ENCODE measurements at places on chromosomes 6 and 20.

- no peak for DNase-seq
These were observed 134.9 kb downstream of the ISM1 start for GRCh38 chr20:13355941-13356486.

GRCh38 chr6:3237761-3238662 lies 10.6 kb upstream of the TUBB2B start:
- DNase-seq, result no peak

DNA sequence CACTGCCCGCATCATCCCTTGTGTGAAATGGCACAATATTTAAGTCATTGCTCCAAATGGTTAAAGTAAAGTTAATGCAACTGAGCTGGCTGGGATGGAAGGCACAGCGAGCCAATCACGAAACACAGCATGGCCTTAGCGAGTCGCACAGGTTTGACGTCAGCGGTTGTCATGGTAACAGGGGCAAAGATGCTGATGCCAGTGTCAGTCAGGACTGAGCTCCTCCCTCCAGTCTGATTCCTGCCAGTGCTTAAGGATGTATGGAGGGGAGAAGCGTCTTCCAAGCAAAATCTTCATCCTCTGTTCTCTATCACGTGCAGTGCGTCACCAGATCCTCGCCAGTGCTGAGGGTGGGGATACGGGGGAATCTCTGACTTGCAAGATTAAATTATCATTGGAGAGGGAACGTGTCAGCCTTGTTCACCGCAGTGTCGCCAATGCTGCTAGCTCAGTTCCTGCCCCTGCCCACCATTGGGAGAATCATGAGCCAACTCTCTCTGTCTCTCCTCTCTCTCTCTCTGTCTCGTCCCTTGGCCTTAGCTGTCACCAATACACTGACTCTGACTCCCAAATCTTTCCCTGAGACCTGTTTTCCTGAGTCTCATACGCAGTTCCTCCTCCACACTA lies 24.5 kb downstream of the TSPYL4 start:
- peak; percentile 91 for DNase-seq

GRCh38 chr20:52621401-52621800 lies 350.8 kb upstream of the TSHZ2 start:
- no peak for DNase-seq

DNA sequence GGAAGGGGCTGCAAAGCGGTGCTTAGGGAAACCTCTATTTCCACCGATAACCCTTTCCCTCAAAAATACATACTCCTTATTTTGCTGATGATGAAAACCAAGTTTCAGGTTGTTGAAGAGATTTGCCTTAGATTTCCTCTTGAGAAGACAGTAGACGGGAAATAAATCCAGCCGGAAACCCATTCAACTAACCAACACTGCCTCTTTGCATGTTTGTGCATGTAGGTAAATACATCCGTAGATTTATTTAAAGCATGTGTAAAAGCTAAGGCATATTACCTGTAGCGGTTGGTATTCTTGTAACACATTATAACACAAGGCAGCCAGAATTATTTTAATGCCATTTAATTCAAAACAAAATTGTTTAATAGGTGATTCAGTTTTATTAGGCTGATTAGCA lies 136.3 kb upstream of the SLC22A23 start:
- DNase-seq, result no peak

- DNase-seq, result no peak
These were observed 52.8 kb downstream of the TBC1D7 start for GRCh38 chr6:13275435-13275989.

- DNase-seq, result peak; percentile 29
These were observed 112.4 kb downstream of the TIAM2 start for GRCh38 chr6:155107432-155108069.

DNA sequence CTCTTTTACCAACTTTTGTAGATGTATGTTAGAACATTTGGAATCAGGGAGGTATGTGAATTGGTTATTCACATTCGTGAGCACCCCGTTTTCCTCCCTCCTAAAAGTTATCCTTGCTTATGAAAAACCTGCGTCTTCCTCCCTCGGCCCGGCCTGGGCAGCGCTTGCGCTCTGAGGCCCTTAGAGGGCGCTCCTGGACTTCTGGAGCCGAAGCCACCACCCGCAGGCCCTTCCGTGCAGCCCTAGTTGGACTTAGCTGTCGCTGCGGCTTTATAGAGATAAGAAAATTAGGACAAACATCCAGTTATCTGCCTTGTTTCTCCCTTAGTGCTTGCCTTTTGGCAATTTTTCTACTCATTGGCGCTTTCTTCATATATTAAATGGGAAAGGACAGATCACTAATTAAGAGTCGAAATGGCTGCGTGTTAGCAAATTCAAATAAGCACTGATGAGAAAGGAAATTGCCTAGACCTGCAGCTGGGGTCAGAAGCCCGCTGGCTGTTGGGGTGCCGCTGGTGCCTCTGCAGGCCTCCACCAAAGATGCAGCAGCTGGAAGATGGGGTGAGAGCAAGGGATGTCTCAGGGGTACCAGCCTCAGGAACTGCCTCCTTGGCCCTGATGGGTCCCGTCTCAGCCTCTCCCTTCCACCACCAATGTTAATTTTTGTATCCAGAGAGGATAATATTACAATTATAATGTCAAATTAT lies 5.2 kb downstream of the FNDC1 start:
- peak; percentile 88 for DNase-seq

DNA sequence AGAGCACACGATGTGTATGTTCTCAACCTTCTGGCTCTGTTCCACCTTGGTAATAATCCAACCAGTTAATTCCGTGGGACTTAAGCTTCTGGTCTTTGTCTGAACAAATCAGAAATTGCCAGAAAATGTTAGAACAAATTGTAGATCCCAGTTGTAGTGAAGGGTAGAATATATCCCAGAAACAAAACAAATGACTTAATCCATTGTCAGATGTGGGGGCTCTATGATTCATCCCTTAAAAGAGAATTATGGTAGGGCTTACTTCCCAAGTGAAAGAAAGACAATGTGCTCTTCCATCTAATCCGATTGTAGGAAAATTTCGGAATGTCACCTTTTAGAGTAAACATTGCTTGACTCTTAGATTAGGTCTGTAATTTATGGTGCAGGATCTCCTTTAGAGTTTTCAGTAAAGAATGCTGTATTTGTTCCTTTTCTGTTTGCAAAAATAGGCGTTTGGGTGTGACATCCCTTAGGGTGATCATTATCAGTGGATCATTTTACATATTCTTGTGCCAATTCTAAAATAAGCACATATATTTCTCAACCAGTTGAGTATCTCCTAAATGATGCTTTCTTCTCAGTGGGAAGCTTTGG lies 234.5 kb upstream of the ZNF217 start:
- no peak for DNase-seq

GRCh38 chr6:136566007-136566487 lies 15.8 kb upstream of the MAP7 start:
- DNase-seq, result no peak

- DNase-seq, result no peak
These were observed 1316.0 kb upstream of the GJE1 start for GRCh38 chr6:140816681-140817080.

- no peak for DNase-seq
These were observed 11.3 kb upstream of the RBM24 start for GRCh38 chr6:17269840-17270239.

DNA sequence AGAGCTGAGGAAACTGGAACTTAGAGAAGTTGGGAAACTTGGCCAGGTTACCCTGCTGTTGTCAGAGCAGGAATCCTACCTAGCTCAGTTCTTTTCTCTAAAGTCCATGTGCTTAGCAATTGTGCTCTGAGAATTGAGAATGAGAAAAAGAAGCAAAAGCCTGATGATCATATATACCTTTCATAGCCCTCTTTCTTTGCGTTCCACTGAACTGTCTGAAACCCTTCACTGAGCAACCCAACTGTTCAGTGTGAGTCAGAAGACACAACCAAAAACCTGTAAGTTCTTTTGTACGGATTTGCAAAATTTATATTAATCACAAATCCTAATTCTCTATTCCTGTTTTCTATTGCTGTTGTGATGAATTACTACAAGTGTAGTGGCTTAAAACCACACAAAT lies 80.6 kb downstream of the PHF3 start:
- DNase-seq, result no peak

DNA sequence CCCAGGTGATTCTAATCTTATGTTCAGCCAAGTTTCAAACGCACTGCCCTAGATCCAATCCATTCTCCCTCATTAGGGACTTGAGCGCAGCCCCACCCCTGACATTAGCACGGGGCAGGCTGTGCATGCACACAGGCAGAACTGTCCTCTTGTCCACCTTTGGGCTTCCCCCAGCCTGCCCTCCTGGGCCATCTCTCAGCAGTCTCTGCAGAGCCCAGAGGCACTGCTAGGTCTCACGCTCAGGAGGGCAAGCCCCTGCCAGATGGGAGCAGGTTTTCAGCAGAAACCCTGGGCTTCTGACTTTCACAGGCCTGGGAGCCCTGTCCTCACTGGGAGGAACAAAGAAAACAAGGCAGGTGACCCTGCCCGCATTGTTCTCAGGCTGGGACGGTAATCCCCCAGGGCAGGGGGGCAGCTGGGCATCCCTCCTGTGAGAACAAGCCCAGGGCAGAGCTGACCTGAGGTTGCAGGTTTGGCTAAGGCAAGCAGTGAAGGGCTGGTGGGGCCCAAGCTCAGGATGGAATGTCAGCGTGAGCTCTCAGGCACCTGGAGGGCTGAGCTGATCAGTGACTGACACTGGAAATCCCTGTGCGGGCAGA lies 24.5 kb downstream of the KCNK5 start:
- DNase-seq, result no peak

DNA sequence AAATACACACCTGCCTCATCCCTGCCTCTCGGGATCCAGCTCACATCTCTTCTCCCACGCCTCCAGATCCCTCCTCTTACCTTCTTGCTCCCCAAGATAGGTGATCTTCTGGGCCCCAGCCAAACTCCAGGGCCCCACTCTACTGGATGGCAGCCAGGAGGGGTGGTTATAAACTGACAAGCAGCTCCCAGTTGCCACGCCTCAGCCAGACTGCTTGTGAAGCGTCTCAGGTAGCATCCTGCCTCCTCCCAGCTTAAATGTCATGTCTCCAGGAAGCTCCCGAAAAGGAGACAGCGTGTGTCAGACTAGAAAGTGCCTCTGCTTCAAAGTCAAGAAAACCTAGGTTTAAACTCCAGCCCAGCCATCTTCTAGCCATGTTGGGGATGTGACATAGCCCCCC lies 114.1 kb downstream of the LRFN2 start:
- DNase-seq, result no peak

DNA sequence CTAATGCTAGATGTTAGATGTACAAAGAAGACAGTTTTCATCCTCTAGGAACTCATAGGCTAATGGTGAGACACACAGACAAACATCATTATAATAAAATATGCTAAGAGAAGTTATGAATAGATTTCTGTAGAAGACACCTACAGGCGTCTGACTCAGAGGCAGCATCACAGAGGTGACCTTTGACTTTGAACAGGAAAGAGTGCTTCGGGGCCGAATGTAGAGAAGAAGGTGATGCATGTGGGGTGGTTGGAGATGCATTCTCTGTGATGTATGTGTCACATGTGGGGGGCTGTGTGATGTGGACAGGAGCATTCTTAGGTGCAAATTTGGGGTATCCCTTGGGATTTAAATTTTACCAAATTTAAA lies 6.8 kb downstream of the GUCA1A start:
- DNase-seq, result no peak

DNA sequence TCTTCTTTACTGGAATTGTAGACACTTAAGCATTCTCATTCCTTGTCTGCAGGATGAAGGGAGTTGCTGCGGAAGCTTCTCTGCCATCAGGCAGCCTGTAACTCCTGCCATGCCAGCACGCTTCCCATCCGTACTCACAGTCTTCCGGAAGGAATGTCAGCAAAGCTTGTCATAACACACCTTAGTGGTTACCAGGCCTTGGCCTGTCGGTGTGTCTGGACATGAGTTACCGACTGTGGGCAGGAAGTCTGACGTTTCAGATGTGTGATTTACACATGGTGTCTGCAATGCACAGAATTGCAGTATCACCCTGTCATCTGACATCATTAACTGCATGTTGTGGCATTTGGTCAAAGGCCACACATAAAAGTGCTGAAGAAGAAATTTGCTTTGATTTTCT lies 102.2 kb downstream of the SLC24A3 start:
- peak; percentile 60 for DNase-seq

GRCh38 chr6:32108094-32108627 lies 977 bp downstream of the TNXB start:
- no peak for DNase-seq

DNA sequence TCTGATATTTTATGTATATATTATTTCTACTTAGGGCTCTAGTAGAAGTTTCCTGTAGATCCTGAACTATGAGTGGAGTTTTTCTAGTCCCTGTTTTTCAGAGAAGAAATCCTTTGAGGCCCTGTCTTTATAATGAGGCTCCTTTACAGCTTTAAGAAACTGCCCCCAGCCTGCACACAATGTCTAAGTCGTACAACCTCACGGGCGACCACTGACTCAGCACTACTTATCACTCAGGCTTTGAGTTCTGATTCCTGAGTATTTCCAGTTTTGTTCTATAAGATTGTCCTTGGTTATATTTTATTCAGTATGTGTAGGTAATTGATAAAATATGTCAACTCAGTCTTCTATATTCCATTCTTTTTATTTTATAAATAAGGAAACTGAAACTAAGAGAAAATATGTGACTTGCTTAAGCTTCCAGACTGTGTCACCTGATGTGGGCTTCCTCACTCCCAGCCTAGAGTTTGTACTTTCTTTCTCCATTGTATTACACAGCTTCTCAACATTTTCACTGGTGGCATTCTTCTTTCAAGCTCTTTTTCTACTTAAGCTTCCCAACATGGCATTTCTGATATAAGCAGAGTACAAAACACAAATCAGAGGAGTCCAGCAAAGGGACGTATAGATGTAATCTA lies 167.0 kb downstream of the TBX18 start:
- no peak for DNase-seq

DNA sequence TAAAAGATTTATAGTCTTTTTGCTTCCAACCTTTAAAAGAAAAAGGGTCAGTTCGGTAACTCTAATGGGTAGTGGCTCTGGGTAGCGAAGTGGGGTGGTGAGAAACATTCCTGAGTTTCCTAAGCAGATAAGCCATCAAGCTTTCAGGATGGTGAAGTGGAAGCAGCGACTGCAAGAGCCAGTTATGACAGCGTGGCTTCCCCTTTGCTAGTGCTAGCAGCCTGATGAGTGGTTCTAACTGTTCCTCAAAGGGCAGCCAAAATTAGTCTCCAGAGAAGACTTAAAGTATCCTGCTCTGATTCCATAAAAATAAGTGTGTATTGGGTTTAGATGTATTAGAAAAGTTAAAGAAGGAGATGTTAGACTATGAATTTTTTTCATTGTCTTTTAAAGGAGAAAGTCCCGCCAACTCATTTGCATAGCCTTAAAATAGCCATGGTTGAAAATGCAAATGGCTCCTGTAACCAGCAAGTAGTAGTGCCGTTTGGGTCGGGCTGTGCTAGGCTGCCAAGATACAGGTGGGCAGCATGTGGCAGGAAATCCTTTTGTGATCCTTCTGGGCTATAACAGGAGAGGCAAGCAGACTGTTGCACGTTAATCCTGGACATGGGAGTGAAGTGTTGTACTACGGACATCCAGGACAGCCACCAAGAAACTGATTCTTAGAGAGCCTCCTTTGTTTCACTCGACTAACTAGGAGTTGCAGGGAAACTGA lies 18.0 kb downstream of the ELOVL2 start:
- peak; percentile 62 for DNase-seq

- DNase-seq, result peak; percentile 61
These were observed 224.9 kb upstream of the SMLR1 start for GRCh38 chr6:130602151-130602770.

Data from islet precursor cell (in vitro differentiated cells).